PC-3 (cell line): ENCODE measurements at places on chromosomes 4 and X.

DNA sequence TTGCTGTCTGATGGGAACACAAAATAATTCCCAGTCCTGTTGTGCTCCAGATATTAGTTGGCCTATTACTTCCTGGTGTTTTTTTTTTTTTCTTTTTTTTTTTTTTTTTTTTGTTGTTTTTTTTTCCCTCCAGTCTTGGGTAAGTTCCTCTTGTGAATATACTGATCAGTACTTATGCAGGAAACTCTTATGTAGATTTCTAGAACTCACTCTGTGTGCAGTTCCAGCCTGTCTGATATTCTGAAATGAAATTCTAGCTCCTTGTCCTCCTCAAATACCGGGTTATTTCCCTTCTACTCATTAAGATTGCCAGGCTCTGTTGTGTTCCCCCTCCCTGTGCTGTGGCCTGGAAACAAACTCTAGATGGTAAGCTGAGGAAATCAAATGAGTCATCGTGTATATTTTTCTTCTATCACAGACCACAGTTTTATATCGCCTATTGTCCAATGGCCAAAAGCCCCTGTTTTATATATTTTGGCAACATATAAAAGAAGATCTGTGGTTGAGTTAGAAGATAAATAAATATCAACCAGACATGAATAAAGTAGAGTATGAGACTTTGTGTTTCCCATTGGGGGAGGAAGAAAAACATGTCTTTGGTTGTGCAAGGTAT, 124.3 kb upstream of the UGT8 start:
- no peak for DNase-seq

DNA sequence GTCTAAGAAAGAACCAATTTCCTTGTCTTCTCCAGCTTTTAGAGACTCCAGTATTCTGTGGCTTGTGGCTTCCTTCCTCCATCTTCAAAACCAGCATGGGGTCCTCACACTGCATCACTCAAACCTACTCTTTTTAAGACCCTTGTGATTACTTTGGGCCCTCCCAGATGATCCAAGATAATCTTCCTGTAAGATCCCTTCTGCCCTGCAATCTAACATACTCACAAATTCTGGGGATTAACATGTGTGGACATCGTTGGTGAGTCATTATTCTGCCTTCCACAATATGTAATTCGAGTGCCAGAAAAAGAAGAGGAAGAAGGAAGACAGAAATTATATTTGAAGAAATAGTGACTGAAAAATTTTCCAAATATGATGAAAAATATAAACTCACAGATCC, 47.9 kb downstream of the BEND4 start:
- DNase-seq, result peak; percentile 27

GRCh38 chrX:83535417-83536196, 27.5 kb downstream of the POU3F4 start:
- no peak for DNase-seq

DNA sequence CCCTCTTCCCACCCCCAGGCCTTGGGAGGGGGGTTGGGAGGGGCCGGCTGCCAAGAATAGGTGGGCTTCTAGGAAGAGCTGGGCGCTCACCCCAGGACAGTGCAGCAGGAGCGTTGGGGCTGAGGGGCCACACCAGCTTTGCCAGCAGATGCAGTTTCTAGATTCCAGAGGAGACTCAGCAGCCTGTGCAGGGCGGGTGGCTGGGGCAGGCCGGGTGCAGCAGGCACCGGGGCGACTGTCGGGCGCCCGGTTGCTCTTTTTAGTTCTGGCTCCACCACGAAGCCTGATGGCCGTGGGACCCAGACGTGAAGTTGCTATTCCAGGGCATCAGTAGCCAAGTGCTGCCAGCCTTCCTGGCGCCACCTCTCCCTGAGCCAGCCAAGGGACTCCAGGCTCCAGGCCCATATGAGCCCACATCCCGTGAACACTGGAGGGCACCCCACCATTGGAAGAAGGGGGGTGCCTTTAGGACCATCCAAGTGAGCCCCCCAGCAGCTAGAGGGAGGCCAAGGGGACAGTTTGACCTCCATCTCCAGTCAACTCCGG, 5.8 kb downstream of the SSR4 start:
- DNase-seq, result no peak

GRCh38 chr4:156746111-156746510, 225.5 kb downstream of the PDGFC start:
- no peak for DNase-seq

- peak; percentile 70 for DNase-seq
These were observed 18.5 kb downstream of the SORCS2 start for GRCh38 chr4:7210824-7211223.

DNA sequence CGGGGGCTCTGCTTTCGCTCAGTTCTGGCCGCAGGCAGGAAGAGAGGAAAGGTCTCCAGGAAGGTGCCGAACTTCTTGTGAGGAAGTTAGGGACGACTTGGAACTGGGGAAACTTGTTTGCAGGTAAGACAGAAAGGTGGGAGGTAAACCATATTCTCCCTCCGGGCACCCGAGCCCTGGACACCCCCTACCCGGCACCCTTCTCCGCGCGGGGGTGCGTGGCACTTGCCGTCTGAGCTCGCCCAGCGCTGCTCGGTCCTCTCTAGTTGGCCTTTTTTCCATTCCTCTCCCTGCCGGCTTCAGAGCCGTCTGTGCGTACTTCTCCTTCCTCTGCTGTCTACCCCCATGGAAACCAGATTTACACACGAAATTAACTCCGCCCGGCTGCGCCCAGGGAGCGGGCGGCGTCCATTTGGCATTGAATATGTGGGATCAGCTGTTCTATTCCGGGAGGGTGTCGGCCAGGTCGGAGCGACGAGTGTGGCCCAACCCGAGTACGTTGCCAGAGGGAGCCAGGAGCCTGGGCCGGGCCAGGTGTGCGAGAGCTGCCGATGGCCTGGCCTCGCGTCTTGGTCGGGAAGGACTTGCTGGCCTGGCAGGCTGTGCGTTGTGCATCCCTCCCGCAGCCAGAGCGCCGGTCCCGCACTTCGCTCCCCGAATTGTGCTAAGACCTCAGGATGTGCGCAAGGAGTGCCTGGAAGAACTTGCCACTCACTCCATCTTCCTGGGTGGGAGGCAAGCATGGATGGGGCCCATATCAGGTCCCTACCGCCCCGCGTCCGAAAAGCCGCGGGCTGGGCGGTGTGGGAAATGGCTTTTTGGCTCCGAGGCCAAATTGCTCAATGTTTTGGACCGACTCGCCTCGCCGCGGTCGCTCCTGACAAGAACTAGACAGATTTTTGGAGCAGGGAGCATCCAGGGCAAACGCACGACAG, 1.7 kb downstream of the PDGFRA start:
- no peak for DNase-seq

- DNase-seq, result no peak
These were observed 17.8 kb upstream of the GABRQ start for GRCh38 chrX:152619897-152620296.

DNA sequence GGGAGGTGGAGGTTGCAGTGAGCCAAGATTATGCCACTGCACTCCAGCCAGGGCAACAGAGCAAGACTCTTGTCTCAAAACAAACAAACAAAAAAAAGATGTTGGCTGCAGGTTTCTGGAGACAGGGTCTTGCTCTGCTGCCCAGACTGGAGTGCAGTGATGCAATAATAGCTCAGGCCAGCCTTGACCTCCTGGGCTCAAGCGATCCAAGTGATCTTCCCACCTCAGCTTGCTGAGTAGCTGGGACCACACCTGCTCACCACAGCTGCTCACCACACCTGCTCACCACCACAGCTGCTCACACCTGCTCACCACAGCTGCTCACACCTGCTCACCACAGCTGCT, 29.9 kb upstream of the CPLX1 start:
- DNase-seq, result no peak
